ENCODE measurements at places on chromosomes 12 and 14. TPM values are rescaled to one million over a fixed set of nuclear protein-coding genes. Genes with fewer than 3 reads are reported as not detected.

GRCh38 chr14:69315301-69315700 lies 55.3 kb downstream of the GALNT16 start:
- H3K36me3 ChIP-seq = no peaks in the 10 kb centered on the region
- no peak for DNase-seq
- H3K27me3 ChIP-seq = peaks cover 1% of the 10 kb centered on the region
- H3K4me1 ChIP-seq = no peaks in the 10 kb centered on the region
- H3K4me3 ChIP-seq = no peak overlapping the region

DNA sequence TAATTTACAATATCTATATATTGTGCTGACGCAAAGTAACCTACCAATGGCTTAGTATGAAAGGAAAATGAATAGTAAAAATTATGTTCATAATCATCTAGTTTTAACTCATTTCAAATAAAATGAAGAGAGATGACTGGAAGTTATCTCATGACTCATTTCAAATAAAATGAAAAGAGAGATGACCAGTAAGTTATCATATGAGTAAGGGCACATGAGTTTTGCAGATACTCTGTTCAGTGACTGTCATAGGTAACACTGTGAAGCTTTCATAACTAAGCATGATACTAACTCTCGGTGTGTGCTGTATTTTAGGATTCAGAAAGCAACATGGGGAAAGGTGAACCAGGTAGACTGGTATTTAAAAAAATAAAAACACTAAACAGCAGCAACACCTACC lies 364.5 kb upstream of the DIO2 start:
- no peak overlapping the region for H3K4me3 ChIP-seq
- H3K36me3 ChIP-seq = peaks cover 3% of the 10 kb centered on the region
- no peaks in the 10 kb centered on the region for H3K4me1 ChIP-seq

DNA sequence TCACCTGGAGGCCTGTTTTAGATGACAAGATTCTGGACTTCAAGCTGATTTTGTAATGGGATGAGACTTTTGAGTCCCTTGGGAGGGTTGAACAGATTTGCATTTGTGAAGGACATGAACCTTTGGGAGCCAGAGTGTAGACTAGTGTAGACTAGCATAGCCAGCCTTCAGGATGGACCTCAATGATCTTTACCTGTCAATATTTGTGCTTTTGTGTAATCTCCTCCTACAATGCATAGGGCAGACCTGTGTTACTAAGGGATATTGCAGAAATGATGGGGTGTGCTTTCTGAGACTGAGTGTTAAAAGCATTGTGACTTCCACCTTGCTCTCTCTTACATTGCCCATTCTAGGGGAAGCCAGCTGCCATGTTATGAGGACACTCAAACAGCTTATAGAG lies 9.9 kb upstream of the LRP10 start:
- H3K27ac ChIP-seq = no peak overlapping the region
- H3K36me3 ChIP-seq = no peaks in the 10 kb centered on the region
- peaks cover 10% of the 10 kb centered on the region for H3K4me1 ChIP-seq
- peaks cover 17% of the 10 kb centered on the region for H3K27me3 ChIP-seq
- H3K4me3 ChIP-seq = no peak overlapping the region
- DNase-seq = no peak

Gene TRHDE
- total RNA-seq = not detected

Gene FGF23
- not detected for total RNA-seq

Gene APOF
- total RNA-seq = not detected

Gene LRRC9
- not detected for total RNA-seq
